ENCODE measurements at places on chromosomes 1 and 21.
A peak's percentile ranks its signal among the peaks of the same experiment; 100 is the strongest.

GRCh38 chr1:21931171-21932093, 5.7 kb downstream of the HSPG2 start:
- no peak for DNase-seq

- no peak for DNase-seq
Observed at GRCh38 chr1:17669866-17670451, 85.2 kb upstream of the ACTL8 start.

GRCh38 chr1:1348420-1349255, 580 bp downstream of the DVL1 start:
- no peak for DNase-seq

- DNase-seq = no peak
Observed at GRCh38 chr1:219188331-219188803, 14.7 kb downstream of the LYPLAL1 start.

DNA sequence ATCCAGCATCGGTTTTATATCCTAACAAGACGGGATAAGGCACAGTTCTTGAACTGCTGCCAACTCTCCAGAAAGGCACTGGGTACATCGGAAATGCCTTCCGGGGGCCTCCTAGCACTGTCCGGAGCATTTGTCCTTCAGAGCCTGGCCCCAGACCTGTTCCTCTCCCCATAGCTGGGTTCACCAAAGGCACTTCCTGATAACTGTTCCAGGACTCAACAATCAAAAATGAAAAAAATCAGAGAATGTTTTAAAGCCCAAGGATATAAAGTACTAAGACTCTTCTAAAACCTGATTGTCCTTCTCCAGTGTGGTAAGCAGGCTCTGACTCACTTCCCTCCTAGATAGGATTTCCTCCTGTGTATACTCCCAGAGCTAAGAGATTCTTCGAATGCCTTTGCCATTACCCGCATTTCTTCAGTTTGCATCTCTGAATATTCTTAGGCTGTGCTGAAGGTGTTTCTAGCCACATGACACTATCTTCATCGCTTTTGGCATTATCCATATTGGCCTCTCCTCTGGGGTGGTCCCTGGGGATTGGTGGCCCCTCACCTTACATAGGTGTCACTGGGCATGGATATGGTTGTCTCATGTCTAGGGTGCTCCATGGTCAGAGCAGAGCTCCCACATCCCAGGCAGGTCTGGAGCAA, 112.9 kb downstream of the ZBTB18 start:
- no peak for DNase-seq

DNA sequence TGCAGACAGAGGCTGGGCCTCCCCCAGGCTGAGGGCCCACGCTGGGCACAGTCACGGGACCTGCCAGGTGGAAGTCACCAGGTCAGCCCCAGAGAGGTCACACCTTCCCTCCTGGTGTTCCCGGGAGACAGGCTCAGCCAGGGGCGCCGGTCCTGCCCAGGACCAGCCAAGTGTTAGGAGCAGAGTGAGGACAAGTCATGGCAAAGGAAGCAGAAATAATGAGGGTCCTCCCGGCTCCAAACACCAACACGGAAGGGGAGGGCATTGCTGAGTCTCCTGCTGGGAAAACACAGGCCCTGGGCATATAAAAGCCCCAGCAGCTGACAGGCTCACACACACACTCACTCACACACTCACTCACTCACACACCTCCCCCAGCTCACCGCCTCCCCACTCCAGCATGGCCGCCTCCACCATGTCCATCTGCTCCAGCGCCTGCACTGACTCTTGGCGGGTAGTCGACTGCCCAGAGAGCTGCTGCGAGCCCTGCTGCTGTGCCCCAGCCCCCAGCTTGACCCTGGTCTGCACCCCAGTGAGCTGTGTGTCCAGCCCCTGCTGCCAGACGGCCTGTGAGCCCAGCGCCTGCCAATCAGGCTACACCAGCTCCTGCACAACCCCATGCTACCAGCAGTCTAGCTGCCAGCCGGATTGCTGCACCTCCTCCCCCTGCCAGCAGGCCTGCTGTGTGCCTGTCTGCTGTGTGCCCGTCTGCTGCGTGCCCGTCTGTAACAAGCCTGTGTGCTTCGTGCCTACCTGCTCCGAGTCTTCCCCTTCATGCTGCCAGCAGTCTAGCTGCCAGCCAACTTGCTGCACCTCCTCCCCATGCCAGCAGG, at the start of gene KRTAP10-10:
Gene KRTAP10-10, plus strand, starts transcription at position 339 of the 833 bp plus-strand sequence. Its CDS starts 62 bp downstream, at position 401.
- no peak for DNase-seq

GRCh38 chr1:21270086-21270689, 20.1 kb downstream of the ECE1 start:
- peak; percentile 62 for DNase-seq

DNA sequence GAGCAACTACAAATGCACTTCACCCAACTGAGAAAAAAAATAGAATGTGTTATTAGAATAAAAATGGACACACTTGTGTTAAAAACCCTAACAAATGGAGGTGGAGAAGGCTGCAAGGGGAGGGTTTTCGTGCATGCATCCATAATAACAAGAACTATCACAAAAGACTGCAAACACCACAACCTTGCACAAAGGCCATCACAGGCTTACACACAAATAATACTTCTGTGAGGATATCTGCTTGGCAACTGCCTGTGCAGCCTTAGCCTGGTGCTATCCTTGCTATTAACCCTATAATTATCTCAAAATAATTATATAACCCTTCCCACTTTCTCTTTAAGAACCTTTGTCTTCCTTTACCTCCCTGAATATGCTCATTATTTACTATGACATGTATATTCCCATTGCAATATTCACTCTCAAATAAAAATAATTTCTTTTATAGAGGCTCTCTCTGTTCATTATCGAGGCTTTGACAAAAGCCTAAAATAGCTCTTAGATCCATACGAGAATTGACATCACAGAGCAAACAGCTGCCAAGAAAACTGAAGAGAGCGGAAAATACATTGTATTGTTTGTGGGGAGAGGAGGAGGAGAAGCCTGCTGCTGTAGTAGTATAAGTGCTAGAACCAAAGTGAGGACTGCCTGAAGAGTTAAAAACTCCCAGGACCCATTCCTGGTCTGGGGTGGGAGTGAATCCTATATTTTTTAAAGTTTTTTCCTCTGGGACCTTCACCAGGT, 1768.7 kb downstream of the BRINP3 start:
- DNase-seq = no peak

DNA sequence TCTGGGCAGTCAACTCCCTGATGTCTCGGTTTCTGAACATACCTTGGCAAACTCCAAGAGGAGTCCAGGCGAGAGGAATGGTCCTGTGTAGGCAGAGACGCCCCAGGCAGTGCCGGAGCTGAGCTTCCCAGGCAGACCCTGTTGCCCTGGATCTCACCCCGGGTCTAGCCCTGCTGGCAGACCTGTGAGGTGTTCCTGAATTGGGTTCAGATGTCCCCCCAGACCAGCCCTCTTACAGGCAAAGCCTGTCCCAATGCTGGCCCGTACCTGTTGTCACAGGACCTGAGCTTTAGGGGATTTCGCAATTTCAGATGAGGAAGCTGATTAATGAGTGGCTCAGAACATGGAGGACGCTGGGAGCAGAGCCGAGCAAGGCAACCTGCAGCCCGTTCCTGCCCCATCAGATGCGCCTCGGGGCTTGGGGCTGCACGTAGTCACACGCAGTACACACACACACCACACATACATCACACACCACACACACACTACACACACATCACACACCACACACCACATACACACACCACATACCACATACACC, 38.5 kb upstream of the PDE9A start:
- DNase-seq = no peak

GRCh38 chr1:206744683-206745082, 25.9 kb upstream of the IL19 start:
- DNase-seq = no peak

GRCh38 chr1:83131692-83131955, 867.3 kb downstream of the TTLL7 start:
- no peak for DNase-seq

DNA sequence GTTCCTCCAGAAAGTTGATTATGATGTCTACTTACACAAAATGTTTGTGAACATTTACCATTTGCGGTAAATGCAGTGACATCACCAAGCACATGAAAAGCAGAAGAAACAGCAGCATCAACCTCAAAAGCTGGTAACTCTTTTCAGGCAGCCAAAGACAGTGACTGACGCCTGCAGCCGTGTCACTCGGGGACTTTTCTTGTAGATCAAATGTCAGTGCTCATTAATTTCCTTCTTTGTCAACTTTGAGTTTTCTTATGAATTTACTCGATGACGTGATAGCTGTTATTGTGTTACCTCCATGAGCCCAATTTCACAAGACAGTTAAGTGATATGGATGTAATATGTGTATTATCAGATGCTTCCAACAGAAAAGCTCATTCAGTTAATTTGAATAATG, 92.5 kb downstream of the RIPK4 start:
- DNase-seq = no peak

GRCh38 chr1:9249534-9250410, 15.2 kb downstream of the H6PD start:
- DNase-seq = no peak

DNA sequence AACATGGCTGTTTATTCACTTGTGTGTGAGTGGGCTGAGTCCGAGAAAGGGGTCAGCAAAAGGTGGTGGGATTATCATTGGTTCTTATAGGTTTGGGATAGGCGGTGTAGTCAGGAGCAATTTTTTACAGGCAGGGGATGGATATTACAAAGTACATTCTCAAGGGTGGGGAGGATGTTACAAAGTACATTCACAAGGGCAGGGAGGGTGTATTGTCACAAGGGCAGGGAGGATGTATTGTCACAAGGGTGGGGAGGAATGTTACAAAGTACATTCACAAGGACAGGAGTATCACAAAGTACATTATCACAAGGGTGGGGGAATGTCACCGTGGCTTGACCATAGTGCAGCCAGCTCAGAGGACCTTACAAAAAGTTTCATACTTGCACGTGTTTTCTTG, 31.1 kb upstream of the ITLN2 start:
- DNase-seq = no peak

DNA sequence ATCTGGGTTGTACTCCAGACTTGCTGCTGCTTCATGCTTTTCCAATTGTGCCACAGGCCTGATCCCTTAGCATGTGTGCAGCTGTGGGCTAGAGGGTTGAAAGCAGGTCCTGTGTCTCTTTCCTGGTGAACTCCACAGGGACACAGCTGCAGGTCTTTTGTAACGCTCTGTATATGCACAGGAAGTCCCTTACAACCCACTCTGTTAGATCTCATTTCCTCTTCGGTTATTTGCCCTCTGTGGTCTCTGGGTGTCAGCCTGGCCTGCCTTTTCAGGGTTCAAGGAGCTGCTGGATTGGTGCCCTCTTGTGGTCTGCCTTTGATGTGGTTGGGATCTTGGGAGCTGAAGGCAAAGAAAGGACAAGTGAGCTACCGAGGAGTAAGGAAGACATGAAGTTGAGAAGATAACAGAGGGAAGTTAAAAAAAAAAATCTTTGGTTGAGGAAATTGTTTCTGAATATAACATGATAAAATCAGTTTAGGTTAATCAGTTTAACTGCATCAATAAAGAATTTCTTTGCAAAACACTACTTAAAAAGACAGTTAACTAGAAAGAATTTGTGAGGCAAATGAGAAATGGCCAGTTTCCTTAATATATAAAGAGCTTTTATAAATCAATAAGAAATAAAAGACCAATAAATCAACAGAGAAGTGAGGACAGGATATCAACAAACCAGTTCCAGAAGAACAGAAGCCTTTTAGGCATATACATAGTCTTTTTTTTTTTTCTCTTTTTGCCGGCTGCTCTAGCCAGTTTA, 44.1 kb downstream of the UCK2 start:
- peak; percentile 24 for DNase-seq

GRCh38 chr1:222987674-222988076, 155.4 kb downstream of the TLR5 start:
- DNase-seq = no peak

DNA sequence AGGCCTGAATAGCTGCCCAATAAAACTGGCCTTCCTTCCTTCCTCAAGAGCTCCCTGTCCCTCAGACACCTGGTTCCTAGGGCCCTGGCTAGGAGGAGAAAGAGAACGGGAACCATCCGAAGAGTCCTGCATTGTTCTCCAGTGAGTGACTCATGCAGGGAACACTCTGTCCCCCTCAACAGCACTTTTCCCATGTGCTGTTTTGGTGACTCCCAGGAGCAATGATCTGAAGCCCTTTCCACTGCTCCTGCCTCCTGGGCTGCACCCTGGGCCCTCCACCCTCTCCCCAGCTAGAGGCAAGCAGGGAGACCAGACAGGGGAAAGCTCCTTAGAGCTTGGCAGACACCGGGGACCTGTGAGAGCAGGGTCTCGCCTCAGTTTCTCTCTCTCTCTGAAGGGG, 18.9 kb downstream of the TNNT2 start:
- DNase-seq = no peak

DNA sequence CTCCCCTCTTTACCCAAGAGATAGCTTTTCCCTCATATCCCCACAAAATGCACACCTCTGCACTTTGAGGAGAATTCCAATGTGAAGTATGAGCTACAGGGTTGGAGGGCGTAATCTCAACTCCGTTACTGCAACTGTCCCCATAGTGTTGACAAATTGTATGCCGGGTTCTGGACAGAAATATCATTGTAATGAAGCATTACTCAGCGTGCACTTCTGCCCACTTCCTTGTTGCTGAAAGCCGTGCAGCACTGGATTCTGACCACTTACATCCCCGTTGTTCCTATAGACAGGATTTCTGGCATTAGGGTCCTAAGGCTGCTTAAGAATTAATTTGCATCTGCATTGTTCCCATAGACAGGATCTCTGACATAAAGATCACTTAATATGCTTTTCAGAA, 205.6 kb downstream of the RHOU start:
- no peak for DNase-seq

DNA sequence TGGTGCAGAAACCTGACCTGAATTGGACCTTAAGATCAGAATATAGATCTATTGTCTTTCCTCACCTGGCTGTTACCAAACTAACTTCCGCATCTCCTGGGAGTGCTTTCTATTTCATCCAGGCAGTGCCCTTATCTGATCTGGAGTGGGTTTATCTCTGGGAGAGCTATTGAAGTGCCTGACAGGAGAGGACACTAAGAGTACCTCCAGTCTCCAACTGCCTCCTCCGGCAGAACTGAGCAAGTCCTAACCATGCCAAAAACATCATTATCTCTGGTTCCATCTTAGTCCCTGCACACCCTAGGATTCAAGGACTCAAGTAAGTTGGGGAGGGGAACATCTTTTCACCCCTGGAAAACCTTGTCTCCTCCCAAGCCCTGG, 12.4 kb upstream of the KCNJ15 start:
- DNase-seq = no peak

DNA sequence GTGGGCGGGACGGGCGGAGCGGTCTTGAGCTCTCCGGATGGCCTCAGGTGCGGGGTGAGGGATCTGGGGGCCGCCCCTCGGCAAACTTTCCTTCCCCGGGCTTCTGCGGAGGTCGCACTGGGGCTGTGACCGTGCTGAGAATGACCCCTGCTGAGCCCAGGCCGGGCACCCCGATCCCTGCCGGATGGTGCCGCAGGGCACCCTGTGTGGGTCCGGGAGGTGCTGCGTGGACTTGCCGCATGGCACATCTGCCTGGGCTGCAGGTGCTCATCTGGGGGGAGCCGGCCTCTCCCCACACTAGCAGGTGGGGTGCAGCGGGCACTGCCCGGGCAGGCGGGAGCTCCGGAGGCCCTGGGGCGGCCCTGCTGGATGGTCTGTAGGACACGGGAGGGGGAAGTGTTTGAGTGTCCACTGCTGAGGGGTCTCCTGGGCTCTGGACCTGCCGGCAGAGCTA, 31.8 kb upstream of the PEX10 start:
- DNase-seq = no peak
